ENCODE measurements at places on chromosomes 4 and X.

GRCh38 chr4:110636171-110636679 is 13.3 kb upstream of the PITX2 start:
- DNase-seq = no peak

- DNase-seq = no peak
Observed at GRCh38 chr4:30943356-30943755, 223.2 kb downstream of the PCDH7 start.

- DNase-seq = peak; percentile 56
Observed at GRCh38 chrX:40845331-40845911, 110.1 kb upstream of the MED14 start.

DNA sequence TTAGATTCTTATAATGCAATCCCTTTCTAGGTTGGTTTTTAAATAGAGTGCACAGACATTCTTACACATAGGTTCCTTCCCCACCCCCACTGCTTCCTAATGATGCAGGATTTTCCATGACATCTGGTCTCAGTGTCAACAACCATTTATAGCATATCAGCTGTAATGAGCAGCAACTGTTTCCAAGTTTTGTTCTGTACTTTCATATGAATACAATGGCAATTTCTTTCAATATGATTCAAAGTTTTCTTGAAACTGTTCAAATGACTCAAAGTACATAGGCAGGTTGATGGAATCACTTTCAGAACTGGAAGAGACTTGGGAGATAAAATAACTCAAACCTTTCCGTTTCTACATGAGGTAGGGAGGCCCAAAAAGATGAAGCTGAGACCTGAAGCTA is 220.7 kb downstream of the CAMK2D start:
- DNase-seq = no peak

DNA sequence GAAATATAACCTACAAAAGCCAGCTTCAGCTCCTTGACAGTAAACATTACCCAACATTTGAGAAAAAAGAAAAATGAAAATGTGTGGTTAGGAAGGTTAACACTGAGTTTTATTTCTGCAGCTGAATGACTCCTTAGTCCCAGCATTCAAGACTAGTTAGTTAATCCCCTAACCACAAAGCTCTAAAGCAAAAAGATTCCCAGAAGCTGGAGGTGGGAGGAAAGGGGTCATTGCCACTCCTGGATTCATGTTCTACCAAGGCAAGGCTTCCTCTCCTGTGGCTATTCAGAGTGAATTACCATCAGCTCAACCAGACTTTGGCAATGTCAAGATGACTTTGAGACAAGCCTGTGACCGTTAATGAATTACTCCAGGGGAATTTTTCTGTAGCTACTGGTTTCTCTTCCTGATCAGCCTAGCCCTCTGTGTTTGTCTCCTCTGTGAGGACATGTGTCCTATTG is 63.6 kb downstream of the HADH start:
- no peak for DNase-seq

GRCh38 chr4:164701665-164702064 is 52.3 kb upstream of the SMIM31 start:
- DNase-seq = no peak

DNA sequence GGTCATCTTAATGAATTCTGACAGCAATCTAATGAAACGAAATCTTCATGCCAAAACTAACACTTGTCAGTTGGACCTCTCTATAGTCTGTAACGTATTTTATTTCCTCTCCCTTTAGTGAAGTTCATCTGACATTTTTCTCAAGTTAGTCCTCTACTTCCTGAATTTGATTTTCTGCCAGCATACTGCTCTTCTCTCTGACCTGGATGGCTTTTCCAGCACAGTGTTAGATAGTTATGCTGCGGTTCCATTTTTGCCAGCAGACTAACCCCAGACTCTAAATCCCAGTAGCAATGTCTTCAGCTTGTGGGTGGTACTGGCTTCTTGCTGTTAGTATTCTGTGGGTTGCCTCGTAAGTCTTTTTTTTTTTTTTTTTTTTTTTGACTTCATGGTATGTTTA is 146.7 kb upstream of the VEGFC start:
- no peak for DNase-seq

GRCh38 chrX:50736656-50737055 is 77.3 kb downstream of the SHROOM4 start:
- DNase-seq = no peak

DNA sequence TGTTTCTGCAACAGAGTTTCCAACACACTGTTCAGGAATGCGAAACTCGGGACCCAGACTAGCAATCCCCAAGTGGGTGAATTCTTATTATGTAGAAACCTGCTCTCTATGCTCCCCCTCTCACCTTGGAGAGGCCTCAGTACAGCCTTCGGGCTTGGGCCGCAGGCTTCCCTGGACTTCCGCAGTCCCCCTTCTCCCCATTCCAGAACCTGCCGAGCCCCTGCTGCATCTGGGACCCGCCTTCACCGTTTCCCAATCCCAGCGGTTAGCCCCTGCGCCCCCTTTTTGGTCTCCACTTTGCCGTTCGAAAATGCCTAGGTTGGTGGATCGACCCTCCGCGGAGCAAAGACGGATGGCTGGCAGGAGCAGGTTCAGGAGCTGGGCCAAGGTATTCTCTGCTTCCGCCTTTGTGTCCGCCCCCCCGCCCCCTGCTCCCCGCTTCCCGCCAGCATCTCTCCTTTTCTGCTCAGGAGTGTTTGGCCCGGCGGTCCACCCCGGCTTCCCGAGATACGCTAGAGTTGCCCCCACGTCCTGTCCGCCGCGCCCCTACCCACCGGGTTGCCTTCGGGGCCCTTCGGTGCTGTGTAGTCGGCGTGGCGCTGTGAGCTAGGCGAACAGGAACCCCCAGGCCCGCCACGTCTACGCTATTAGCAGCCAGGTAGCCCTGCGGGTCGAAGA is 11.5 kb downstream of the HAND2 start:
- no peak for DNase-seq

DNA sequence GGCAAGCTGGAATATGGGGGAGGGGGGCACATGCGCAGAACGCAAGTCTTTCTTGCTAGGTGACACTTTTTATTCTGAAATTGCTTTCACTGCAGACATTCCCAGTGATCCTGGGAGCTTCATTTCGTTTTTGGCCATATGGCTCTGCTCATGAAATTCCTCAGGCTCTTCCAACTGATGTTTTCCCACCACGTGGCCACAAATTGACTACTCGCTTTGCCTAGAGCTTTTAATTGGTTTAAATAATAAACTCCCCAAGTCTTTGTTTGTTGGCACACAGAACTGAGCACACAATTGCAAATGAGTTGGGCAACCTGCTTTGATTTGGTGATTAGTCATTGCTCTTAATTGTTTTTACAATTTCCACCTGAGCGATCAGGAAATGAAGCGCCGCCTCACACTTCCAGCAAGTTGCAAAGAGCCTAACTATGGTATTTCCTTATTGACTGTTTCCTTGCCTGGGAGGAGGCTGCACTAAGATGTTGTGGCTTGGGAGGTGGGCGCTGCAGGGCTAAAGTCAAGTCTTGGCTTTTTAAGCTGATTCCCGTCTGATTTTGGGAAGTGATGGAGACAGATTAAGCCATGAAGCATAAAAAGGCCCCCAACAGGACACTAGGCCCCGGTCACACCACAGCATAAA is 282.5 kb downstream of the ZIC3 start:
- DNase-seq = no peak

DNA sequence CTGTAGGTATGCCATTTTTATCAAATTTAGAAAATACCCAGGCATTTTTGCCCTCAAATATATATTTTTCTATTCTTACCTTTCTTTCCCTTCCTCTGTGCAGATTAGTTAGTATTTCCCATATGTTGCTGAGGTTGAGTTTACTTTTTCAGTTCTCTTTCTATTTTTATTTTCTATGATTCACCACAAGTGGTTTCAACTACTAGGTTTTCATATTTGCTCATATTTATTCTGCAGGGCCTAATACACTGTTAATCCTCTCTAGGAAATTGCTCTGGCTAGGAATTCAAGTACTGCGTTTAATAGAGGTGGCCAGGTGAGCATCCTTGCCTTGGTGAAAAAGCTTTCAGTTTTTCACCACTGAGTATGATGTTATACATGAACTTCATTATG is 1535.3 kb upstream of the PCDH10 start:
- DNase-seq = no peak

DNA sequence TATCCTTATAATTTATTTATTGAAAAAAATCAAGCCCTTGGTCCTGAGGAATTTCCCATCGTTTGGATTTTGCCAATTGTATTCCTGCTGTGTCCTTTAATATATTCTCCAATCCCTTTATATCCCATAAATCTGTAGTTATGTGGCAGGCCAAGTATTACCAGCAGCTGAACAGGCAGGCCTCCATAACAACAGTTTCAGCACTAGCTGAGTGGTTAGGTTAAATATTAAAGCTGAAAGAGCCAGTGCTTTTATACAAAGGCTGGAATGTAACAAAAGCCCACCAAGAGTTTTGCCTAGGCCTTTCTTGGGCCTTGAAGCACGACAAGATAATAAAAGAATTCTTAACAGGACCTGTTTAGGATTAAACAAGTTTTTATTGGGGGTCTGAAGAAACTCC is 366.6 kb upstream of the GALNT7 start:
- DNase-seq = no peak

- peak; percentile 12 for DNase-seq
Observed at GRCh38 chrX:136577552-136577951, 45.5 kb downstream of the VGLL1 start.

- DNase-seq = no peak
Observed at GRCh38 chr4:87304745-87305432, 17.8 kb downstream of the HSD17B13 start.

DNA sequence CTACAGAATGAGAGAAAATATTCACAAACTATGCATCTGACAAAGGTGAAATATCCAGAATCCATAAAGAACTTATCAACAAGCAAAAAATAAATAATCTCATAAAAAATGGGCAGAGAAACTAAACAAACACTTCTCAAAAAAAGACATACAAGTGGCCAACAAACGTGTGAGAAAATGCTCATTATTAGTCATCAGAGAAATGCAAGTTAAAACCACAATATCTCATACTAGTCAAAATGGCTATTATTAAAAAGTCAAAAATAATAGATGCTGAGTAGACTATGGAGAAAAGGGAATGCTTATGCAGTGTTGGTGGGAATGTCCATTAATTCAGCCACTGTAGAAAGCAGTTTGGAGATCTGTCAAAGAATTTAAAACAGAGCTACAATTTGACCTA is 533.3 kb downstream of the TMA16 start:
- no peak for DNase-seq

DNA sequence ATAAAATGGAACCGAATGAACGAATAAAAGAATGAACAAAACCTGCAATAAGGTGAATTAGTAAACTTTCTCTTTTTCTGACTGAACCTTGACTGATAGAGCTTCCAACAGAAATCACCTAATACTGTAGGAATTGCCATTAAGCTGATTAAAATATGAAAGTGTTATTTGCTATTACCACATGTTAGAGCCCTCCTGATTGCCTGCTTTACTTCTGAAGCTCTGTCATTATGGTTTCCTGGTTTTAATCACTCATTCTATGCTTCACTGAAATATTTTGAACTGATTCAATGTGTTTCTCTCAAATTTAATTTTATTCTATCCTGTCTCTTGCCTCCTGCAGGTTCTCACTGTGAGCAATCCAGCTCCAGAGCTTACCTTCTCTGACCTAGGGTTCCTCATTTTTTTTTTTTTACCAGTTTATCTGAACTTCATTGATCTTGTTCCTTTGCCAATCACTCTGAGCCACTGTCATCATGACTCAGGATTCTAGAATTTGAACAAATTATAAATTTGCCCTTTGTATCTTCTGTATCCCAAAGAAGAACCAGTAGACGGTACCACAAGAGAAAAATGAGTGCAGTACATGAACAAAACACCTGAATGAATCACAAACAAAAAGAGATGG is 48.1 kb upstream of the UGT2B15 start:
- no peak for DNase-seq

GRCh38 chrX:114582698-114583395 is 1.0 kb upstream of the HTR2C start:
- no peak for DNase-seq

- DNase-seq = no peak
Observed at GRCh38 chr4:108165586-108165985, 3.1 kb downstream of the LEF1 start.

DNA sequence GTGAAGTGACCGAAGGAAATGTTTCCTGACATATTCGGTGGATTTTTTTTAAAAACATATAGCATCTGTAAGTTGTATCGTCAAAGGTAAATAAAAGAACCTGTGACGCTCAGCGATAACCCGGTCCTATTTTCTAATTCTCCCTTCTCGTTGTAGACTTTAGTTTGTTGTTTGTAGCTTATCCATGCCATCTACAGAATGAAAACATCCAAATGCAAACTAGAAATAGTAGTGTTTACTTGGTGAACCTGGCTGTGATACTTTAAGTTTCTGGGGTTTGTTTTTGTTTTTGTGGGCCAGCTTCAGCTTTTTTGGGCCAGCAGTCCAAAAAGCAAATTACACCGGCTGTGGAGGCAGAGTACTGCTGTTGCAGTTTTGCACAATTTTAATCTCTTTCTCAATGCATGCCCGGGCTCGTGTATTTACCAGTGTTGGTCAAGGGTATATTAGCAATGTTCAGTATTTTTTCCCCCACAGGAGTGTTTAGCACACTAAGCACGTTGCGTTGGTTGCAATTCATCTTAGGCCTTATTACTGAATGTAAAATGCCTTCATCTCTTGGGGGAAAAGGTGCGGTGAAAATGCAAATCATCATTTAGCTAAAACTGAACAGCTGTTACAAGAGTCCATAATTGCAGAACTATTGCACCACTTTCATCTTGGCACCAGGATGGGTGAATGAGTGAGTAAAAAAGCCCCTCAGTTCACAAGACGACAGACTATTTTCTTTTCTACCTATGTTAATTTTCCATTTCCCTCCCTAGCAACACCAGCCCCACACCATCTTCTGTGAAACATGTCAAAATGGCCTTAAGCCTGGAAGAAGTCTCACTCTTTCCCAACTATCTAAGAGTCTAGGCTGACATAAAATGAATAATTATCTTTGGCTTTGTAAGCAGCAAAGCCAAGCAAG is 1.7 kb upstream of the CNOT6L start:
- DNase-seq = no peak

- DNase-seq = peak; percentile 83
Observed at GRCh38 chr4:38160487-38161207, 200.4 kb downstream of the PTTG2 start.

DNA sequence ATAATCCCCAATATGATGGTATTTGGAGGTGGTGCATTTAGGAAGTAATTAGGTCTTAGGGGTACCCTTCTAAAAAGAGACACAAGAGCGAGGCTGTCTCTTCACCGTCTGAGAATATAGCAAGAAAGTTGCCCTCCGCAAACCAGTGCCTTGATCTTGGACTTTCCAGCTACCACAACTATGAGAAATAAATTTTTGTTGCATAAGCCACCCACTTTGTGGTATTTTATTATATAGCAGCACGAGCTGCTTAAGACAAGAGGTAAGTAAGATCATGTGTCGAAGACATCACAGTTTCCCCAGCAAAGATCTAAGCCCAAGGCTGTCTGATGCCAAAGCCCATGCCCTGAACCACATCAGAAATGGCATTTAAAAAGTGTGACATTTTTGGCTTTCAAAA is 9.6 kb upstream of the EXOSC9 start:
- peak; percentile 6 for DNase-seq

GRCh38 chr4:114599231-114599902 is 760 bp downstream of the UGT8 start:
- no peak for DNase-seq

DNA sequence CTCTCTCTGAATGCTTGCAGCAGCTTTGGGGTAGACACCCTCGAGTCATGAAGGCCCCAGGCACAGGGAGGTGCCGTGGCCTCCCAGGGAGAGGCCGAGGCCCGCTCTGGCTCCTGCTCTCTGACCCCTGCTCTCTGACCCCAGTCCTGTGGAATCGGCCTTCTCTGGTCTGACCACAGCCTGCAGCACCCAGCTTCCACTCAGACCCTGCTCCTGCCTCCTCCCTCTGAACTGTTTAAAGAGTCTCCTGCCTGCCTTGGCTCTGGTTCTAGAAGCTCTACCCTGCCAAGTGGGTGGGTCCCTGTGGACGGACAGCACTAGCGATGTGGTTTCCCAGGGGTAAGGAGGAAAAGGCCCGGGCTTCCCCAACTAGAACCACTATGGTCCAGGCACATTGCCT is 78.2 kb upstream of the TMEM150C start:
- DNase-seq = no peak

Data from amniotic stem cell (primary cell).